Uterine smooth muscle cell (primary cell): ENCODE measurements at places on chromosomes 16 and 17. TPM values are rescaled to one million over a fixed set of nuclear protein-coding genes. Genes with fewer than 3 reads are reported as not detected.

FLYWCH2 gene
- 65.2 and 78.6 TPM in 2 replicates for total RNA-seq

CHD9 gene
- total RNA-seq: 48.9 and 62.0 TPM in 2 replicates

EPOP gene
- total RNA-seq: 0.55 and 0.87 TPM in 2 replicates

ABCC6 gene
- total RNA-seq: 0.33 and 0.37 TPM in 2 replicates

RAC3 gene
- total RNA-seq: 7.4 and 9.0 TPM in 2 replicates

CCL14 gene
- total RNA-seq: not detected in 2 replicates

RNF157 gene
- 0.75 and 0.89 TPM in 2 replicates for total RNA-seq

KRT39 gene
- total RNA-seq: 0.11 TPM in 1 of 2 replicates, not detected in the other

APOH gene
- not detected in 2 replicates for total RNA-seq

KRT36 gene
- total RNA-seq: 0.11 and 0.12 TPM in 2 replicates

CHTF18 gene
- 13.5 and 36.5 TPM in 2 replicates for total RNA-seq

FGF11 gene
- 0.77 and 1.7 TPM in 2 replicates for total RNA-seq

LPO gene
- not detected in 2 replicates for total RNA-seq

MIEF2 gene
- total RNA-seq: 22.4 and 27.1 TPM in 2 replicates

CRHR1 gene
- not detected in 2 replicates for total RNA-seq

KRT24 gene
- total RNA-seq: not detected in 2 replicates

SLC13A5 gene
- total RNA-seq: not detected in 2 replicates

UNKL gene
- total RNA-seq: 7.9 and 8.2 TPM in 2 replicates

TLCD3A gene
- 21.9 and 25.5 TPM in 2 replicates for total RNA-seq

WSCD1 gene
- 0.22 and 0.87 TPM in 2 replicates for total RNA-seq

TMIGD1 gene
- total RNA-seq: not detected in 2 replicates

CIBAR2 gene
- total RNA-seq: not detected in 2 replicates

IL21R gene
- 5.2 and 12.2 TPM in 2 replicates for total RNA-seq

CDH11 gene
- 138 and 151 TPM in 2 replicates for total RNA-seq

BEAN1 gene
- 0.11 and 0.12 TPM in 2 replicates for total RNA-seq

SOCS3 gene
- total RNA-seq: 26.9 and 33.8 TPM in 2 replicates

CEP112 gene
- total RNA-seq: 9.2 and 11.1 TPM in 2 replicates

UBE2Z gene
- total RNA-seq: 64.6 and 74.8 TPM in 2 replicates

ACE gene
- total RNA-seq: 4.6 and 7.6 TPM in 2 replicates

SRCIN1 gene
- under 0.01 and 0.12 TPM in 2 replicates for total RNA-seq

MYH1 gene
- total RNA-seq: under 0.01 TPM in 1 of 2 replicates, not detected in the other

SLC5A11 gene
- total RNA-seq: under 0.01 TPM in 1 of 2 replicates, not detected in the other

ADAM11 gene
- 0.75 and 0.77 TPM in 2 replicates for total RNA-seq

AOC3 gene
- total RNA-seq: 0.11 and 0.12 TPM in 2 replicates
